ENCODE measurements at places on chromosomes 11 and 22. TPM values are rescaled to one million over a fixed set of nuclear protein-coding genes. Genes with fewer than 3 reads are reported as not detected.

The TCN1 gene
- total RNA-seq = not detected

The DRD4 gene
- 0.13 TPM for total RNA-seq

The OR51F1 gene
- total RNA-seq = not detected

The PAMR1 gene
- total RNA-seq = not detected

The SULT4A1 gene
- not detected for total RNA-seq

The UPK2 gene
- not detected for total RNA-seq

The CRACR2B gene
- 14.9 TPM for total RNA-seq

The TMEM121B gene
- not detected for total RNA-seq

The SLC22A25 gene
- 0.18 TPM for total RNA-seq

The KCNJ1 gene
- not detected for total RNA-seq

The VPS26B gene
- total RNA-seq = 20.2 TPM

The FOLH1 gene
- not detected for total RNA-seq

The TNNI2 gene
- total RNA-seq = 8.5 TPM

The FTH1 gene
- total RNA-seq = 607 TPM

The BUD13 gene
- 31.9 TPM for total RNA-seq

The VSIG10L2 gene
- not detected for total RNA-seq

The SLC5A12 gene
- not detected for total RNA-seq

The CCDC73 gene
- 0.11 TPM for total RNA-seq

The PPP2R1B gene
- total RNA-seq = 56.8 TPM

The TSKU gene
- total RNA-seq = 21.4 TPM

The GAB4 gene
- total RNA-seq = not detected

The IGF2 gene
- total RNA-seq = 138 TPM

The CD248 gene
- 0.35 TPM for total RNA-seq

The TPH1 gene
- 0.53 TPM for total RNA-seq

The MUC6 gene
- total RNA-seq = not detected

Measured in HepG2 (cell line).